ENCODE measurements at places on chromosomes 13 and 19. TPM values are rescaled to one million over a fixed set of nuclear protein-coding genes. Genes with fewer than 3 reads are reported as not detected.

DNA sequence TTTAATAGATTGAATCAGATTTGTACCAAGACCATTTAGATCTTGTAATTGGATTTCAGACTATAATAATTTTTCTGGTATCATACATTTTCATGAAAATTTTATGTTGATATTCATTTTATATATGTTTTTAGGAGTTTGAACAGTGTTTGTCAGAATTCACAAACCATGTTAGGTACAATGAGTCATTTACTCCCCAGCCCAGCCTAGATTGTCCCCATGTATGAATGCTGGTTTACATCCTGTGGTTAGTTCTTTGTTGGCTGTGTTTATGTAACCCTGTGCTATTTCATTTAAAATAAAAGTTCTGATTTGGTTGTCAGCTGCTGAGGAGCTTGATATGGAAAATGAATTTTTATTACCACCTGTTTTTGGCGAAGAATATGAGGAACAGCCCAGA is 96.7 kb downstream of the GJA3 start:
- H3K36me3 ChIP-seq: peaks cover 19% of the 10 kb centered on the region
- no peak overlapping the region for H3K27ac ChIP-seq
- DNase-seq: no peak
- H3K27me3 ChIP-seq: no peaks in the 10 kb centered on the region

DNA sequence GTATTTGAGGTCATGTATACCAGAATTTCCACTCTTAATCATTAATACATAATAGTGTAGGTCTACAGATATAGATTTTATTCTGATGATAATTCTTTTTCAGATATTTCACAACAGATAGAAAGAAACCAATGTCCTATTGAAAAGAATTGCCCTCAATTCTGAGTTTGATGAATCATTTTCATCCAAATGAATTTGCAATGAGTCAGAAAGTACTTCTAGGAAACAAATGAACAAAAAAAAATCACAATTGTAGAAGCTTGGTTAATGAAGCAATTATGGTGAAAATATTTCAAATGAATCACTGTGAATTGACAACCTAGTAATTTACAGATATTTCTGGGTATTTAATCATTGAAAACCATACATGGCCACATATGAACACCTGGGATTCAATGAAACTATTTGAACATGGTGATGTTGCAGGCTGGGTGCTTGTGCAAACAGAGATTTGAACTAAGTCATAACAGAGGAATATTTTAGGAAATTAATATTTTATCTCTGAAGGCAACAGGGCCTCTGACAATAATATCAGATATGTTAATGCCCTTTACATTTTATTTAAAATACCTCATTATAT is 360.9 kb downstream of the SLITRK5 start:
- no peaks in the 10 kb centered on the region for H3K27me3 ChIP-seq
- no peaks in the 10 kb centered on the region for H3K4me1 ChIP-seq
- H3K36me3 ChIP-seq: no peaks in the 10 kb centered on the region
- no peak overlapping the region for H3K27ac ChIP-seq

GRCh38 chr13:26950968-26951367 is 190.4 kb upstream of the GPR12 start:
- no peak for DNase-seq
- H3K27ac ChIP-seq: no peak overlapping the region
- no peaks in the 10 kb centered on the region for H3K36me3 ChIP-seq
- H3K4me3 ChIP-seq: no peak overlapping the region
- peaks cover 5% of the 10 kb centered on the region for H3K27me3 ChIP-seq
- no peaks in the 10 kb centered on the region for H3K4me1 ChIP-seq

GRCh38 chr19:50255115-50255514 is 51.7 kb downstream of the MYH14 start:
- H3K4me1 ChIP-seq: no peaks in the 10 kb centered on the region
- H3K27ac ChIP-seq: no peak overlapping the region
- DNase-seq: no peak
- H3K4me3 ChIP-seq: no peak overlapping the region

- DNase-seq: no peak
- no peaks in the 10 kb centered on the region for H3K27me3 ChIP-seq
- no peaks in the 10 kb centered on the region for H3K36me3 ChIP-seq
- H3K4me1 ChIP-seq: no peaks in the 10 kb centered on the region
- no peak overlapping the region for H3K27ac ChIP-seq
Measured at GRCh38 chr13:82370316-82370715, 1512.0 kb downstream of the SLITRK1 start.

GRCh38 chr13:100434010-100434763 is 154.4 kb downstream of the GGACT start:
- no peak for DNase-seq
- peaks cover 15% of the 10 kb centered on the region for H3K4me1 ChIP-seq
- peaks cover 2% of the 10 kb centered on the region for H3K36me3 ChIP-seq
- no peaks in the 10 kb centered on the region for H3K27me3 ChIP-seq
- no peak overlapping the region for H3K27ac ChIP-seq
- H3K4me3 ChIP-seq: no peak overlapping the region

GRCh38 chr19:29537181-29537580 is 11.4 kb downstream of the VSTM2B start:
- no peaks in the 10 kb centered on the region for H3K36me3 ChIP-seq
- no peak overlapping the region for H3K4me3 ChIP-seq

DNA sequence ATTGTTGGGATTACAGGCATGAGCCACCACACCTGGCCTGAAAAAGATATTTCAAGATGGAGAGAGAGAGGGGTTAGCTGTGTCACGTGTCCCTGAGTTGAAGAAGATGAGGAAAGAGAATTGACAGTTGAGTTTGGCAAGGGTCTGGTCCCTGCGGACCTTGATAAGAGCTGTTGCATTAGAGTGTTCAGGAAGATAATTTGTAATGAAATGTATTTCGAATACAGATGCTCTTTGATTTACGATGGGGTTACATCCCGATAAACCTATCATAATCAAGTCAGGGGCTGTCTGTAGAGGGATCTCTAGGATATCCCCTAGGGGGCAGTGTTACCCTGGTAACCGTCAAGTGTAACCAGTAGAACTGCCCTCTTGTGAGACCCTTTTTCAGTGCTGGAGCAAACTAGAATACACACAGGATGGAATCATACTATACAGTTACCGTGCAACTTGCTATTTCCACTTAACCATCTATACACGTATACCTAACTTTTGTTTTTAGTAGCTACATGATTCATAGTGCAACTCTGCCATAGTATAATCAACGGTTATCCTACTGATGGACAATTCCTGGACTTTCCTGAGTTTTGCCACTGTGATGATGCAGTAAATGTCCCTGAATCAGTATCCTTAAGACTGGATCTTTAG is 1.5 kb upstream of the ELOF1 start:
- H3K27ac ChIP-seq: peak overlapping the region; percentile 81
- peak overlapping the region; percentile 77 for H3K4me3 ChIP-seq

DNA sequence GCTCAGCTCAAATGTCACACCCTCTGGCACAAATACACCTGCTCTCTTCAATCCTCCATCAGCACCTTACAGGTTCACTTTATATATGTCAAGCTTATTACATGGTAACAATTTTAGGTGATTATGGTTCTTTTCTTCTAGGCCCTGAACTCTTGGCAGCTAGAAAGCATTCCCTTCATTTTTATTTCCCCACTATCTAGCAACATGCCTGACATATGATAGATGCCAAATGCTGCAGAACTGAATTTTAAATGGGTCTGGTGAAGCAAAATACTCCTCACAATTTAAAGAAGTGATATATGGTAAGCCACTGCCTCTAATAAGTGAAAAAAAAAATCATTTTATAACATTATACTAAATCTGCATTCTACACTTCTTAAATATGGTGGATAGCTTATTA is 95.2 kb downstream of the USP12 start:
- no peak for DNase-seq
- peaks cover 12% of the 10 kb centered on the region for H3K4me1 ChIP-seq
- peaks cover 47% of the 10 kb centered on the region for H3K36me3 ChIP-seq
- no peak overlapping the region for H3K27ac ChIP-seq

- no peaks in the 10 kb centered on the region for H3K36me3 ChIP-seq
- no peak for DNase-seq
- no peak overlapping the region for H3K27ac ChIP-seq
- peaks cover 11% of the 10 kb centered on the region for H3K27me3 ChIP-seq
Measured at GRCh38 chr19:44596428-44597130, 16.8 kb upstream of the IGSF23 start.

GRCh38 chr19:50559636-50560035 is 8.6 kb downstream of the LRRC4B start:
- no peak overlapping the region for H3K4me3 ChIP-seq
- no peaks in the 10 kb centered on the region for H3K36me3 ChIP-seq
- H3K27ac ChIP-seq: no peak overlapping the region
- peaks cover 53% of the 10 kb centered on the region for H3K27me3 ChIP-seq
- H3K4me1 ChIP-seq: peaks cover 8% of the 10 kb centered on the region
- no peak for DNase-seq

- H3K36me3 ChIP-seq: peaks cover 2% of the 10 kb centered on the region
- no peaks in the 10 kb centered on the region for H3K27me3 ChIP-seq
- H3K4me1 ChIP-seq: no peaks in the 10 kb centered on the region
- DNase-seq: peak; percentile 59
Measured at GRCh38 chr19:55304279-55304978, 20.6 kb downstream of the BRSK1 start.

DNA sequence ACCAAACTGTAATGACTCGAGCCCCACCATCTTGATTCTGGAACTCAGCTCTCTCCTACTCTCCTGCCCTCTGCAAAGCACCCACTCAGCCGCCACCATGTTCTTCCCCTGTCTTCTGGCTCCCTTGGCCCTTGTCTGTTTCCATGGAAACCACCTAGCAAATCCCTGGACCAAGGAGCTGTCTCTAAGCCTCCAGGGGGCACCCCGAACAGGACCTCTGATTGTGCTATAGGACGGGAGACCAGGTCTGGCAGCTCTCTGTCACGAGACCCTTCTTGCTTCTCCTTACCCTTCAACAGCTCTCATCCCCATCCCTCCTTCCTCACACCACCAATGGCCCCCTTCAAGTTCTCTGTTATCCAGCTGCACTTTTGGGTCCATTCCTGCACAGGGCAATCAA is 277.7 kb upstream of the ZNF507 start:
- no peaks in the 10 kb centered on the region for H3K4me1 ChIP-seq
- H3K4me3 ChIP-seq: no peak overlapping the region
- H3K36me3 ChIP-seq: no peaks in the 10 kb centered on the region
- DNase-seq: no peak
- no peak overlapping the region for H3K27ac ChIP-seq
- H3K27me3 ChIP-seq: no peaks in the 10 kb centered on the region

- H3K27me3 ChIP-seq: no peaks in the 10 kb centered on the region
- H3K27ac ChIP-seq: no peak overlapping the region
- no peak overlapping the region for H3K4me3 ChIP-seq
- H3K36me3 ChIP-seq: peaks cover 48% of the 10 kb centered on the region
Measured at GRCh38 chr19:6751189-6751588, 11.7 kb downstream of the TRIP10 start.

DNA sequence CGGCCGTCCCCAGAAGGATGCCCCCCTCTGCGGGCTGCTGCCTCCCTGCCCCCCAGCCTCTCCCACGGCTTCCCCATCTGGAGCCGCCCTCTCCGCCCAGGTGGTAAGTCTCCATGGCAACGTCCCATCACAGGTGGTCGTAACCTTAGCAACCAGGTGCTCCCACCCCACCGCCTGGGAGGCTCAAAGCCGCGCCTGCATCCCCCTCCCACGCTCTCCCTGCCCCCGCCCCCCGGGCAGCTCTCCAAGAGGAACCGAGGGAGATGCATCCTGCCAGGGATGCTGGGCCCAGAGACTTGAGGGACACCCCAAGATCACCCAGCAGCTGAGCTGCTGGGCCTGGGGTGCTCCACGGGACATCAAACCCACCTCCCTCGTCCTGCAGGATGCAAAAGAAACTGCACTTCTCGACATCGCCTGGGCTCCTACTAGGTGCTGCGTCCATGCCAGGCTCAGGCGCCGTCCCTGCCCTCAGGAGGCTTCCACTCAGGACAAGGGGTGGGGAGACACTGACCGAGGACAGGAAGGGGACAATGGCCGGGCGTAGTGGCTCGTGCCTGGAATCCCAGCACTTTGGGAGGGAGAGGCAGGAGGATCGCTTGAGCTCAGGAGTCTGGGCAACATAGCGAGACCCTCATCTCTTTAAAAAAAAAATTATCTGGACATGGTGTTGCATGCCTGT is 5.0 kb upstream of the LINGO3 start:
- peaks cover 2% of the 10 kb centered on the region for H3K4me1 ChIP-seq
- peaks cover 6% of the 10 kb centered on the region for H3K36me3 ChIP-seq
- H3K27ac ChIP-seq: no peak overlapping the region
- no peak overlapping the region for H3K4me3 ChIP-seq
- peaks cover 28% of the 10 kb centered on the region for H3K27me3 ChIP-seq
- DNase-seq: no peak

DNA sequence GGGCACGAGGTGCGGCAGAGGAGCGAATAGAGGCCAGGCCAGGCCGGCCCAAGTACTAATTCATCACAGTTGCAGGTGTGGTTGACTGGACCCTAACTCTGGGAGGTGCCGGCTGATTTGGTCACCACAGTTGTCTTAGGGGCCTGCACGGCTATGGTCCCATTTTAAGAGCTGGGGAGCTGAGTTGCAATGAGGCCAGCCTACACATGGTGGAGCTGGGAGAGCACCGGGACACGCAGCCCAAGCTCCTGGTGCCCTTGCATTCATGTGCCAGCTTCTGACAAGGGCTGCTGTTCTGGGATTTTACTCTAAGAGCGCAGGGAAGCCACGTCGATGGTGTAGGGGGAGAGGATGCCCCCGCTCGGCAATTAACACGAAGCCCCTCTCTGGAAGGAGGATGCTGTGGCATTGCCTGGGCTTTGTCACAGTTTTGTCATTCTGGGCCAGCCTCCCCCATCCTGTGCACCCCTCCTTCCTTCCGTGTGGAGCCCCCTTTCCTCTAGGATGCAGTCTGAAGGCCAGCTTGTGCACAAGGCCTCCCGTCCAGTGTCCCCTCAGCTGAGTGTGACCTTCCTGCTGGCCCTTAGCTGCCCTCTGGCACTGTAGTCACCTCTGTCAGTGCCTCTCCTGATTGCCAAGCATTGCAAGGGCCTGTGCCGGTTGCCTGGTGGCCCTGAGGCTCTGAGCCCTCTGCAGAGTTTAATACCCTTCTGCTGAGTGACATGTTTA is 109.4 kb upstream of the C1QTNF9B start:
- no peak overlapping the region for H3K27ac ChIP-seq
- no peak overlapping the region for H3K4me3 ChIP-seq
- no peaks in the 10 kb centered on the region for H3K27me3 ChIP-seq
- no peaks in the 10 kb centered on the region for H3K4me1 ChIP-seq
- DNase-seq: no peak

DNA sequence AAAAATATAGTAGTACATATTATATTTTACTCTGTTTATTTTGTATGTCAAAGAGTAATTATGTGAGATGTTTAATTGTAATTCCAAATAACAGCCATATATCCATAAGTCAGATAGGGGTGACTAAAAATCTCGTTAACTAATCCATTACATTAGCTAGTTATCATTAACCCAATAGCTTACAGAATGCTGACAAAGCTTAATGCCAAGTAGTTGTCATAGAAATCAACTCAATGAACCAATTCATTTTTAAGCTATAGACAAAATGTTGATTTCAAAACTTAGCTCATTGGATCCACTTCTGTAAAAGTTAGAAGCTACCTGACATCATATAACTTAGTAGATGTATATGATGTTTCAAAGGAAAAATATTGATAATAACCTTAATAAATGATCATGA is 206.7 kb upstream of the SLITRK1 start:
- H3K4me1 ChIP-seq: no peaks in the 10 kb centered on the region
- H3K27me3 ChIP-seq: no peaks in the 10 kb centered on the region
- H3K4me3 ChIP-seq: no peak overlapping the region
- no peak overlapping the region for H3K27ac ChIP-seq
- no peak for DNase-seq
- no peaks in the 10 kb centered on the region for H3K36me3 ChIP-seq

PBX4 gene
- total RNA-seq: 45.7 TPM

GSX1 gene
- total RNA-seq: not detected

GJB2 gene
- total RNA-seq: 5.0 TPM

LHB gene
- total RNA-seq: 0.48 TPM

UBAC2 gene
- 51.8 TPM for total RNA-seq

ATP4A gene
- total RNA-seq: not detected
